Stimulated activated CD8-positive, alpha-beta memory T cell treated with anti-CD3 and anti-CD28 coated beads, Interleukin-4, amount 100 ng/mL, for 4 hours (primary cell): ENCODE measurements at places on chromosomes 13 and 19.

DNA sequence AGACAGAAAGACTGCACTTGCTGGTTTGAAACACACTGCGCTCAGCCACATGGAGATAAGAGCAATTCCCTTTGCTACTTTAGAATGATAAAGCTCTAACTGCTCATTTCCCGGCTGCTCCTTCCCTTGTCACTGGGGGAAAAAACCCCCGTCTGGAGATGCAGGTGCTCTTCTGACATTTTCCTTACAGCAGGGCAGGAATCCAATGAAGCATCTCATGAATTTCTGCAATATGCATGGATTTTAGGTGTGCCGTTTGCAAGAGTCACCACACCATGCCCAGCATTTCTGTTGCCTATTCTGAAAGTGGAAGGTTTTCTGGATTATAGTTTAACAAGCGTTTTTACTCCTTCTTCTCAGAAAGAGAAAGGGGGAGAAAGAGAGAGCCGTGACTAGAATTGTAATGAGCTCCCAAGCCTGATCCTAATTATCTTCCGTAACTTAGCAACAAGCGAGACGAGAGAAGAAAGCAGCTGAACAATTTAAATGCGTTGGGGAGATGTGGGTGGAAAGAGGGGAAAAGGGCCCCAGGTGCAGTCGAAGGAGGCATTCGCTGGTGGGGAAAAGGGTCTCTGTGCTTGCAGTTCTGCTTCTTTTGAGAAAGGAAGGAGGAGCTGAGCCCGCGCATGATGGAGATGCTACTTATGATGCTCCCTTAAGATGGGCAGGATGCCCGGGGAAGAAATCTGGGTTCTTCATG, 76.6 kb upstream of the SPATA13 start:
- DNase-seq = no peak

- no peak for DNase-seq
These were observed 339.9 kb downstream of the SLC7A1 start for GRCh38 chr13:29255567-29255966.

DNA sequence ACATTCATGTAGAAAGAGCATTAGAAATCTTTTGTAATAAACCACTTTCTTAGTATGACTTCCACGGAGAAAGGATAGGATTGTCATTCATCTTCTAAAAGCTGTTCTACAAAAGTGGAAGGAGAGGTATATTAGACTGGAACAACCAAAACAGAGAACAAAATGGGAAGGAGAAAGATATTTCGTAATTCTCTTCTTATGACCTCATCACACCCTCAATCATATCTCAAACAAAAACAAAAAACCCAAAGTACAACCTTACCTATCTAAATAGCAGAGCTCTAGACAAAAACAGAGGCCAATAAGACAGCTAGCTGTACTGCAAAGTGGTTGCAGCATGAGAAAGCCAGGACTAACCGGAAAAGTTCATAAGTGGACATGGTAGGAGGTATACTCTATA, 46.3 kb downstream of the DACH1 start:
- no peak for DNase-seq

- DNase-seq = no peak
These were observed 25.0 kb upstream of the NCCRP1 start for GRCh38 chr19:39171479-39172465.

DNA sequence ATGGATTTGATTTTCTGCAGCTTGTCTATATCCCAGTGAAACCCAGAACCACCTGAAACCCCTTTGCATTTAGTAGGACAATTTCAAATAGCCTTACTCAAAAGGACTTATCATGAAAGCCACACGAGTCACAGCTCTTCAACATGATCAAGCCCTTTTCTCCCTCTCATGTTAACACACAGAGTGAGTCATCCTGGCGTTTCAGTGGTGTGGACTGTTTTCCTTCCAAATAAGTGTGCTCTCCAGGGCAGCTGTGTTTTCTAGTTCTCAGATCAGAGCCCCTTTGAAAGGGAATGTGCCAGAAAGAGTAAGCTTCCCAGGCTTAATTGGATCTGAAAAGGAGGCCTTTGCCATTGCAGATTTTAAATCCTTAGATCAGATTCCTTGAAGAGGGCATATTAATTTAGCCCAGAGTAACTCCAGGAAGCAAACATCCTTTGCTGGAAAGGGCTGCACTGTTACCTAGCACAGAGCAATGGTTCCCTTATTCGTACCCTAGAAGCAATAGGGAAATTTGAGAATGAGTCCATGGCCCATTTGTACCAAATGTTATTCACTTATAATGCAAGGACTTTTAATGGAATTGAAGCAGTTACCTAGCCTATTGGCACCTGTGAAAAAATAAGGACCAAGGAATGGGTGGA, 51.3 kb downstream of the ERICH6B start:
- DNase-seq = no peak

- DNase-seq = no peak
These were observed 6.3 kb downstream of the PTOV1 start for GRCh38 chr19:49857061-49857837.

GRCh38 chr13:112768795-112769481, 79.1 kb downstream of the ATP11A start:
- no peak for DNase-seq

DNA sequence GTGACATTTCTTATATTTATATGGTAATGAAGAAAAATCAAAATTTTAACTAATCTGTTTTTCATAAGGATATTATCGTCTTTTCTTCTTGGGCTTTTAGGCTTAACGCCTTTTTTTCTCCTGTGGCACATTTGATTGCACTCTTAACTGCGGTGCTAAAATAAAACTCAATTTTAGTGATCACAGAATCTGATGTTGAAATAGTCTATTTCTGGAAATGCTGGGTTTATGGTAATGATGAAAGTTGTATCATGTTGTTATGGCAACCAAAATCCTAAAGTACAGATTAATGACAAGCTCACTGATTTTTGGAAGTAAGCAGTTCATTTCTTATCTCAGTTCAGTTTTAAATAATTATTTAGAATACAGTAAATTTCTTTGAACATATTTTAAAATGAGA, 85.3 kb downstream of the COG6 start:
- no peak for DNase-seq

DNA sequence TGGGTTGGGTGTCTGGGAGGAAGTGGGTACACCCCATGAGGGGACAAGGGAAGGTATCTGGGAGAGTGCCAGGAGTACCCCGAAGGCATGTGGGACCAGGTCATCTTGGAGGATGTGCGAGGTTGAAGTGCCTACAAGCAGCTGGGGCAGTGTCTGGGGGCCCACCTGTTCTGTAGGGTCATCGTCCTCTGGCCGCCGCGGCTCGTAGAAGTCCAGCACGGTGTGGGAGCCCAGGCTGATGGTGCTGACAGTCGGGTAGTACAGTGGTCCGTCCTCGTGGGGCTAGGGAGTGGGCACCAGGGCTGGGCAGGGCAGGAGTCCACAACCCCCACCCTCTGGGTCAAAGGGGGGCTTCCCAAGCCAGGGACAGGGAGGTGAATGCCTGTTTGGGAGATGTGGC, 1.8 kb upstream of the SYNE4 start:
- no peak for DNase-seq

- no peak for DNase-seq
These were observed 201.4 kb downstream of the OXGR1 start for GRCh38 chr13:96792736-96793403.

DNA sequence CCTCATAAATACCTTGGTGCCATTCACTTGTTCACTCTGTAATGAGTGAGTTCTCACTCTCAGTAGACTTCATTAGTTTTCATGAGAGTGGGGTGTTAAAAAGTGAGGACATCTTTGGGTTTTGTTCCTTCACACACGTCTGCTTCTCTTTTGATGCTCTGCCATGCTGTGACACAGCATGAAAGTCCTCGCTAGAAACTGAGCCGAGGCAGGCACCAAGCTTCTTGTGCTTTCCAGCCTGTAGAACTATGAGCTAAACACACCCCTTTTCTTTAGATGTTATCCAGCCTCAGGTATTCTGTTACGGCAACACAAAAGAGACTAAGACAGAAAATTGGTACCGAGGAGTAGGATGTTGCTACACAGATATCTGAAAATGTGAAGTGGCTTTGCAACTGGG, 43.7 kb downstream of the ALOX5AP start:
- DNase-seq = no peak

- DNase-seq = no peak
These were observed 6.5 kb upstream of the TNFSF9 start for GRCh38 chr19:6524311-6524710.

- no peak for DNase-seq
These were observed 261.0 kb downstream of the GPC5 start for GRCh38 chr13:91659256-91660075.

- DNase-seq = no peak
These were observed 28.0 kb downstream of the AKT2 start for GRCh38 chr19:40257096-40257517.

DNA sequence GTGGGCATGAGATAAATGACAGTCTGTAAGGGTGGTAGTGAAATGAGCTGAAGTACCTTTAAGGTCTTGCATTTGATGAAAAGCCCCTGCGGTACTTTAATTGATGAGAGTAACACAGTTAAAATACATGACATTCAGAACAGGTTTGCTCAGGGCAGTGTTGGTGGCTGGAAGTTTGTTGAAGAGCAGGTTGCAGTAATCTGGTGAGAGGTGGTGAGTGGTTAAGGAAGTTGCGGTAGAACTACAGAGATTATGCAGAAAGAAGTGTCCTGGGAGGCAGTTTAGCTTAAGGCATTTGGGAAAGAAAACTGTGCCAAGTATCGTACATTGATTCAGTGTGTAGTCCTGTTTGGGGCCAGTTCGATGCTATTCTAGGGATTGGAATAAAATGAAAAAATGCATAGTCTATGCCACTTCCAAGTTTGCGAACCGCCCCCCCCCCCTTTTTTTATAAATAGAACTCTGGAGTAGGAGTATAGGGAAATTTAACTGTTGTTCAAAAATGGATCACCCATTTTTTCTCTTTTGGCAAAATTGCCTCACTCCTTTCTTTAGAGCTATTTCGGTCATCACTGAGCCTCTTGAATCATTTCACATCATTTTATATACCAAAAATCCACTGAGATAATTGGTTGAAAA, 42.7 kb downstream of the SLAIN1 start:
- no peak for DNase-seq

DNA sequence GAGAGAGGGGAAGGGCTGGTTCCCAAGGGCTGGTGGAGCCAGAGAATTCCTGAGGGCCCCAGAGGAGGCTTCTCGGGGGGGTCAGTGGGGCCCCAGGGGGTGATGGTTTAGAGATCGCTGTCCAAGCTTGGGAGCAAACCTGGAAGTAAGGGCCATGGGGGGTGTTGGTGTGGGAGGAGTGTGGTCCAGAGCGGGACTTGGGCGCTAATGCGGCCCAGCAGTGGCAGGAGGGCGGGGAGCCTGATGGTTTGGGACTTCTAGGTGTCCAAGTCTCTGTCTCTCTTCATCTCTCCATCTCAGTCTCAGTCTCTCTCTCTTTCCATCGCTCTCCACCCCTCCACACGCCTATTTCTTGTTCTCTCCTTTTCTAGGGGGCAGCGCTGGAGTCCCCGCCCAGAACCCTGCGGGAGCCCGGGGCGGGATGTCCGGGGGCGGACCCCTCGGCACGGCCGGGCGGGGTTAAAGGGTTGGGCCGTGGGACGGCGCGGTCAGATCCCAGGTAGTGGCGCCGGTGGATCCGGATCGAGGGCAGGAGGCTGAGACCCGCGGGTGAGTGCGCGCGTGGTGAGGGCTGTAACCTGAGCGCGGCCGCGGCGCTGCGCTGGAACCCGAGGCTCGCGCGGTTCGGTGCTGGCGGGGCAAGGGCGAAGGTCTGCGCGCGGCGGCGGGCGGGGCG, at the start of gene CYP4F22:
Gene CYP4F22 (plus strand): TSS at position 491 of the 676 bp plus-strand sequence. CDS start 16,812 bp downstream, outside the sequence.
- no peak for DNase-seq

GRCh38 chr19:48539503-48540096, 12.4 kb upstream of the SULT2B1 start:
- no peak for DNase-seq

DNA sequence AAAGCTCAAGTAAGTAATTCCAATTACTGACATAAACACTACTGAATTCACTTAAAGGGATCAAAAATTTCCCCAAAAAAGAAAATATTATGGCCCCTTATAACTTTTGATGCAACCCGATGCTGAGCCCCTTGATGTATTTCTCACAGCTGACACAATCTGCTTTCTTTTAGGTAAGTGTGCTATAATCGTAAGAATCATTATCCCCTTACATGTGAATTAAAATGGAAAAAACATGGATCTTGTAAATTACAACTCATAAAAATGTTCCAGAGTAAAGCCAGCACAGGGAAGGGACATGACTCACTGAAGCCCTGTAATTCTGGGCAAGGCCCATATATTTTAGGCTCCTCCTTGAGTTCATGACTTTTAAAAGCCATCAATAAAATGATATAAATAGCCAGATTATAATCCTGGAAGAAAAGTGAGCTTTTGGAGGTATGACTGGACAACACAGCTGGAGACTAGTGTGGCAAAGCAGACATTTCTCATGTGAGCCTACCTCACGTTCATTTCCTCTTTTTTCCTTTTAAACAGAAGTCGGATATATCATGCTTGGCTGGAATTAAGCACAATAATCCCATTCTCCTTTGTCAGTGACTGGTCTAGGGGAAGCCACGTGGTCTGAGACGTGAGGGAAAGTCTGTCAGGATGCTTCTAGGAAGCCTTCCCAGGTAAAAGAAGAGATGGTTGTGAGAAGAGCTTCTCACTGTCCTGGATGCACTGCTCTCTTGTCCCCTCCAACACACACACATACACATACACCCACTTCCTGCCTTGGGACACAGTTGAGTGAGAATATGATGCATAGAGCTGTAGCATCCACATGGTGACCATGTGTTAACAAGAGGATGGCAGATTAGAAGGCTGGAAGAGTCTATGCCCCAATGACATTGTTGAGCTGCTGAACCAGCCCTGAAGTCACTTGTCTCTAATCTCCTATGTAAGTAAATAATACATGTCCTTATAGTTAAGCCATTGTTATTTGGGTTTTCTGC, 165.4 kb downstream of the RGCC start:
- DNase-seq = no peak
